ENCODE measurements at places on chromosomes 11 and 22. TPM values are rescaled to one million over a fixed set of nuclear protein-coding genes. Genes with fewer than 3 reads are reported as not detected.

Gene MMP11
- polyA plus RNA-seq, result 14.8 TPM

Gene MMP8
- polyA plus RNA-seq, result 0.18 TPM

Gene ELFN2
- 0.65 TPM for polyA plus RNA-seq

- no peak for DNase-seq
Measured at GRCh38 chr11:17219016-17219415, 11.2 kb upstream of the PIK3C2A start.

GRCh38 chr11:72631806-72632731, 42.2 kb downstream of the PDE2A start:
- no peak for DNase-seq

DNA sequence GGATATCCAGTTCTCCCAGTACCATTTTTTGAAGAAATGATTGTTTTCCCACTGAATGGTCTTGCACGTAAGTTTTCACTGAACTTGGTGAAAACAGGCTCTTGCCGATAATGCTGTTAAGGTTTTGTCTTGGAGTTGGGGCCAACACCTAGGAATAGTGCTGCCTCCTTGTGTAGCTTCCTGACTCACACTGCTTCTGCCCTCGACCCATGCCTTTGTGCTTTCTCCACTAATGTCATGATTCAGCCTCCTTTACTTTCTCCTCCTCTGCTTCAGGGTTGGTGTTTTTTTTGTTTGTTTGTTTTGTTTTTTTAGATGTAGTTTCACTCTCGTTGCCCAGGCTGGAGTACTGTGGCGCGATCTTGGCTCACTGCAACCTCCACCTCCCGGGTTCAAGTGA, 30.2 kb downstream of the SLC5A1 start:
- no peak for DNase-seq

DNA sequence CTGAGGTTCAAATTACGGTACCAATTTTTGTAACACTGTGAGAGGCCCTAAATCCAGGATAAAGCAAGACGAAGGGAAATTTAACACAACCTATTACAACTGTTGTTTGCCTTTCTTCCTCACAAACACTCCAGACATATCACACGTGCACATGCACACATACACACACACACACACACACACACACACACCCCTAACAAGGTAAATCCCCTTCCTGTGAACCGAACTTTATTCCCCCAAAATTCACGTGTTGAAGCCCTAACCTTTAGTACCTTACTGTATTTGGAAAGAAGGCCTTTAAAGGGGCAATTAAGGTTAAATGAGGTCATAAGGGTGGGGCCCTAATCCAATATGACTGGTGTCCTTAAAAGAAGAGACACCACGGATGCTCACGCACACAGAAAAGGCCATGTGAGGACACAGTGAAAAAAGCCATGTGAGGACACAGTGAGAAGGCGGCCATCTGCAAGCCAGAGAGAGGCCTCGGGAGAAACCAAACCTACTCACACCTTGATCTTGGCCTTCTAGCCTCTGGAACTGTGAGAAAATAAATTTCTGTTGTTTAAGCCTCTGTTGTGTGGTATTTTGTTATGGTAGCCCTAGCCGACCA, 1.8 kb downstream of the SERGEF start:
- DNase-seq, result no peak

GRCh38 chr11:64826578-64827450, 16.5 kb upstream of the MEN1 start:
- DNase-seq, result no peak

GRCh38 chr11:126282361-126282735, 545 bp upstream of the TIRAP start:
- DNase-seq, result no peak

DNA sequence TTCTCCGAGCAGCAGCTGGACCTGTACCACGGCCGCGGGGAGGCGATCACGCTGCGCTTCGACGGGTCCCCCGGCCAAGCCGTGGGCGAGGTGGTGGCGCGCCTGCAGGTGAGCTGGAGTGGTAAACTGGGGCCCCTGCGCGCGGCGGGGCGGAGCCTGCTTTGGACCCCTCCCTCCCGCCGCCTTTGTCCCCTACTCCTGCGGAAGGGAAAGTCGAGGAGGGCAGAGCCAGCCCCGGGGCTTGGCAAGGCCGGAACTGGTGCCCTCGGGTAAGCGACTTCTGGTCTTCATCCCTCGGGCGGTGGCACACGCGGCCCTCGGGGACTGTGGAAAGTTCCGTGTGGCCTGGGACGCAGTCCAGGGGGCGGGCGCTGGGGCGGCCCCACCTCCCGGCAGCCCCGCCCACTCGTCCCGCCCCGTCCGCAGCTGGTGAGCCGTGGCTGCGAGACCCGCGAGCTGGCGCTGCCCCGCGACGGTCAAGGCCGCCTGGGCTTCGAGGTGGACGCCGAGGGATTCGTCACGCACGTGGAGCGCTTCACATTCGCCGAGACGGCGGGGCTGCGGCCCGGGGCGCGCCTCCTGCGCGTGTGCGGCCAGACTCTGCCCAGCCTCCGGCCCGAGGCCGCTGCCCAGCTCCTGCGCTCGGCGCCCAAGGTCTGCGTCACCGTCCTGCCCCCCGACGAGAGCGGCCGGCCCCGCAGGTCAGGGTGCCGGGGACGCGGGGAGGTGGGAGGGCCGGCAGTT, 9.2 kb downstream of the SIPA1 start:
- no peak for DNase-seq

- no peak for DNase-seq
Measured at GRCh38 chr11:326592-326841, 5.9 kb upstream of the IFITM3 start.

GRCh38 chr11:95387325-95387724, 156.3 kb upstream of the SESN3 start:
- DNase-seq, result no peak

All from right renal cortex interstitium (tissue), 3 donors.